ENCODE measurements at places on chromosomes 6 and 20.

- DNase-seq = no peak
Measured at GRCh38 chr6:118644007-118644406, 7.4 kb downstream of the CEP85L start.

DNA sequence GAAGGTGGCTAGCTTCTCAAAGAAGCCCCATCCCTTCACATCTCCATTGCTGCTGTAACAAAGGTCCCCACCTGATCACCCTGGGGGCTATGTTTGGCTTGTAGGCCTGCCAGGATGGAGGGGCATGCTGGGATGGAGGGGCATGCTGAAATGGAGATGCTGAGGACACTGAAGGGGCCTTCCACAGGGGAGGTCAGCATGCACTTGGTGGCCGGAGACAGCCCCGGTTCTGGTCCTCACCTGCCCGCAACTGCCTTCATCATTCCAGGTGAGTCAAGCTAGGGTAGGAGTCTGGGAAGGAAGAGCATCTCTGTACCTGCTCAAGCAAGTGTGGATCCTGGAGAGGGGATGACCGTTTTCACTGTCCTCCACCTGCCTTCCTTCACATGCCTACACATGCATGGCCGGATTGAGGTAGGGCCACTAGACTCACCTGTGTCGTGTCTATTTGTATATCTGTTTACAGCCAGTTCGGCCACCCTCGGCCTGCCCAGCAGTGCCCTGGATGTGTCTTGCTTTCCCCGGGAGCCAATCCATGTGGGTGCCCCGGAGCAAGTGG, 6.0 kb downstream of the L3MBTL1 start:
- no peak for DNase-seq

GRCh38 chr6:106630366-106630765, 988 bp downstream of the QRSL1 start:
- DNase-seq = no peak

DNA sequence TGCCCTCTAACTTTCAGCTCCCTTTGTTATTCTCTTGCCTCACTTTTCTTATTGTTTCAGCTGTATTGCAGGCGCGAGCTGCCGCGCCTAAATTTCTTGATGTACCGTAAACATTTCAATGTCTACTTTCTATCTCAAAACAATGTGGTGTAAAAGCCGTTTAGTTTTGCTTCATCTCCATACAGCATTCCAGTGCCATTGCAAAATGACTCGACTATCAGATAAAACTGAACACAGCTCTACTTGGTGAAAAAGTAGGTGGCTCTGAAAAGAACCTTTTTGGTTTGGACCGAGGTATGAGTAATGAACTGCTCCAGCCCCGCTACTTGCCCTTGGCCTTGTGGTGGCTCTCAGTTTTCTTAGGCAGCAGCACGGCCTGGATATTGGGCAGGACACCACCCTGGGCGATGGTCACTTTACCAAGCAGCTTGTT, 74.6 kb downstream of the OR2B2 start:
- no peak for DNase-seq

DNA sequence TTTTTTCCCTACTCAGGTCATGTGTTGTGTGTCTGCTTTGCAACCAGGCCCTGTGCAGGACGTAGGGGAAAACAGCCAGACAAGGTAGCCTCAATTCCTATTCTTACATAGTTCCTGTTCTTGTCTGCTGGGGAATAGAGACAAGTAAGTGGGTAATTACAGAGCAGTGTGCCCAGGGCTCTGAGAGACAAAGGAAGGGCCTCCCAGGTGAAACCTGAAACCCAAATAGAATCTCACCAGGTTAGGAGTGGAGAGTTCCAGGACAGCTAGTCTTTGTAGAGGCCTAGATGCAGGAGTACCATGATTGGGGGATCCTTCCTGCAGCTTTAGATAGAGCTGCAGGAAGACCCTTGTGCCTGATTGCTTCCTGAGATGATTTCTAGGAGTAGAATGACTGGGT, 48.4 kb downstream of the DHX35 start:
- no peak for DNase-seq

GRCh38 chr6:118134206-118134605, 227.1 kb downstream of the SLC35F1 start:
- no peak for DNase-seq

DNA sequence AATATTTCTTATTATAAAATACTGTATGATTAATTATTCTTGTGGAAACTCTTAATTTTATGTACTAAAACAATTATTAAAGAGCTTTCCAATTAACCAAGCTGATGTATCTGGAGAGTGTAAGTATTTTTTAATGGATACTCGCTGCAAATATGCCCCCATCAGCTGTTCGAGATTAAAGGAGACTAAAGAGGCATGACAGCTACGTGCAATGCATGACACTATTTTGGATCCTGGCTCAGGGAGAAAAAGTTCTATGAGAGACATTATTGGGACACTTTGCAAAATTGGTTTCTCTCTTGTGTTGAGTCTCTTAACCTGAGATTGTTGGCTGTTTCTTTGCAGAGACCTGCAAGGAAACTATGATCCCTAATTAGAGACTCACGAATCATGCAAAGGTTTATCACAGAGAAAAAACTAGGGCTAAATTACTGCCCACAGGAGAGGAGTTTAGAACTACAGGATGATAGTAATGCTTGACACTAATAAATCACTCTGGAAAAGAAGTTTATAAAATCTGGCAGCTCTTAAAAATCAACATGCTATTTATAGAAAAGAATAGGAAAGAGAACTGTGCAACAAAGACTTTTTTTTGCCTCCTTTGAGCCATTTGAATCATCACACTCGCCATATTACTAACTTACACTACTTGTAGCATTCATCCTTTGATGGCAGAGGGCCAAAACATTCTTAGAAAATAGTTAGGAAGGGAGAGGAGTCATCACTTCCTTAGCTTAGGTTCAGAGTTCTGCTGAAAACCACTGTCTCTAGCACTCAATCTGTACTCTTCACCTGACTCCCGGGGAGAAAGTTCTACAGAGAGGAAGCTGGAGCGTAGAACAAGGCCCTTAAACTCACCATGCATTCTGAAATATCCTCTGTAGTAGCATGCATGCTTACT, 25.3 kb downstream of the NRN1 start:
- no peak for DNase-seq

DNA sequence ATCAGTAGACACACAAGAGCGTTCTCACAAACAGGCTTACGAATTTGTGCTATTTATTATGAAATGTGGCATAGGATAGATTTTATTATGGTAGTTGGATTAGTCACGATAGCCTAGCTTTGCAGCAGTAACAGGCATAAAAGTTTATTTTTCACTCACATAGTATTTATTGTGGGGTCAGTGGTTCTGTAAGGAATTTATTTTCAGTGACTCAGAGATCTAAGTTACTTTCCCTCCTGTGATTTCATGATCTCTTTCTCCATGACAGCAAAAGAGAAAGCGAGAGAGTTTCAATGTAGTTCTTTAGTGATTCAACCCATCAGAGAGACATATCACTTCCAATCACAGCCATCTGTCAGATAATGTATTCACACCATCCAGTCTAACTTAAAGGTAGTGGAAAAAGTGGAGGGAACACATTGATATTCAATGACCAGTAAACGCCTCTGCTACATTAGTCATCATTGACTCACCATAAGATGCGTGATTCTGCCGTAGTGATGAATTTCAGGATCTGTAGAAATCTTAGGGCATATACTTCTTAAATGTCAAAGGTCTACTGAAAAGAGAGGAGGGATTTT, 605.5 kb downstream of the HDGFL1 start:
- no peak for DNase-seq

- DNase-seq = no peak
Measured at GRCh38 chr20:54078296-54078984, 8.0 kb upstream of the BCAS1 start.

DNA sequence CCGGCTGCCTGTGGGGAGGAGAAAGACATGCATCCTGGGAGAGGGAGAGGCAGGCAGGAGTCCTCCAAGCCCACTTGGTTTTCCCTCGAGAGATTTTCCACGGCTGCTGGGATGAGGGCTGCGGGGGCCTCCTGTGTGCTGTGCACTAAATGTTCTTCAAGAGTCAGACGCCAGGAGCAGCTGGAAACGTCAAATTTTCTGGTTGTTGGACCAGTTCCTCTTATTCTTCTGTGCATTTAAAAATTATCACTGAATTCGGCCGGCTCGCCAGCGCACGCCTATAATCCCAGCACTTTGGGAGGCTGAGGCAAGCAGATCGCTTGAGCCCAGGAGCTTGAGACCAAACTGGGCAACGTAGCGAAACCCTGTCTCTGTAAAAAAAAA, 32.8 kb upstream of the NTSR1 start:
- no peak for DNase-seq

- no peak for DNase-seq
Measured at GRCh38 chr20:49701241-49701790, 12.4 kb downstream of the B4GALT5 start.

- DNase-seq = no peak
Measured at GRCh38 chr6:1917626-1918371, 308.1 kb downstream of the FOXC1 start.

DNA sequence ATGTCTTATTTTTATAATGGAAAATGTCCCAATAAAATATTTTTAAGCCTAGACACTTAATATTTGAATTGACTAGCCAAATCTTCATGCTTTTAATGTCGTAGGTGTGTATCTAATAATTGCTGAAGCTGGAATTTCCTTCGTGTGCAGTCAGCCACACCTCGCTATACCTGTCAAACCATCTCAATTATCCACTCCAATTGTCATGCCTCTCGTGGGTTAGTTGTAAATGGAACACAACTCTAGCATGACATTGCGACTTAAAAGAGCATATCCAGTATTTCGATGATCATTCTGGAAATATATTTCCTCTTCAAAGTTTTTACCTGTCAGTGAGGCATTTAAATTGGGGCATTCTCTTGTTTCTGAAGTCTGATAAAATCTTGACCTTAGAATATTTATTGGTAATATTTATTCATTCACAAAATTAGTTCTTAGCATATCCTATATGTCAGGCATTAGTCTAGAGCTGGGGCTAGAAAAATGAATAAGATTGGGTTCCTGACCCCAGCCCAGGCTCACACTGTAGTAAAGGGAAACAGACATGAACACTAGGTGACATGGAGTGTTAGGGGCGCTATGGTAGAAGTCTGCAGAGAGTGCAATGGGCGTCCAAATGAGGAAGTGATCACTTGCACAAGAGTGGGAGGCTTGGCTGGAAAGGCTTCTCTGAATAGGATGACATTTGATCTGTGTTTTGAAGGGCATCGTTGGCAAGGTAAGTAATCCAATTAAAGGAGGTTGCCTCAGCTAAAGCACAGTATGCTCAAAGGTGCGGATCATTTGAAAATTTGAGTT, 11.0 kb upstream of the CFAP206 start:
- DNase-seq = no peak

DNA sequence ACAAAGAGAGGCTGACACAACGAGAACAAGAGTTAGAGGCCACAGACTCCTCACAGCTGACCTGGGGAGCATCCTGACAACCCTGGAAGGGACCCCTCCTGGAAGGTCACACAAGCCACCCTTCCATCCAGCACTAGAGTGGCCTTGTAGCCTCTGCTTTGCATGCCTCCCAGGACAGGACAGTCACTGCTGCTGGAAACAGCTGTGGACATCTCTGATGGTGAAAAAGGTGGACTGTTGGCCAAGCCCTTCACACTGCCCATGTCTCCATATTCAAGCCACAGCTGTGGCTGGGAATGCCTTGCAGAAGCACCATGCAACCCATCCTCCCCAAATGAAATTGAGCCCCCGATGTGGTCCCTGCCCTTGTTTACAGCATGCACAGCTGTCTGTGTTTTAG, 102.1 kb upstream of the SRSF6 start:
- no peak for DNase-seq

- DNase-seq = no peak
Measured at GRCh38 chr20:46296526-46297250, 11.6 kb downstream of the CDH22 start.

DNA sequence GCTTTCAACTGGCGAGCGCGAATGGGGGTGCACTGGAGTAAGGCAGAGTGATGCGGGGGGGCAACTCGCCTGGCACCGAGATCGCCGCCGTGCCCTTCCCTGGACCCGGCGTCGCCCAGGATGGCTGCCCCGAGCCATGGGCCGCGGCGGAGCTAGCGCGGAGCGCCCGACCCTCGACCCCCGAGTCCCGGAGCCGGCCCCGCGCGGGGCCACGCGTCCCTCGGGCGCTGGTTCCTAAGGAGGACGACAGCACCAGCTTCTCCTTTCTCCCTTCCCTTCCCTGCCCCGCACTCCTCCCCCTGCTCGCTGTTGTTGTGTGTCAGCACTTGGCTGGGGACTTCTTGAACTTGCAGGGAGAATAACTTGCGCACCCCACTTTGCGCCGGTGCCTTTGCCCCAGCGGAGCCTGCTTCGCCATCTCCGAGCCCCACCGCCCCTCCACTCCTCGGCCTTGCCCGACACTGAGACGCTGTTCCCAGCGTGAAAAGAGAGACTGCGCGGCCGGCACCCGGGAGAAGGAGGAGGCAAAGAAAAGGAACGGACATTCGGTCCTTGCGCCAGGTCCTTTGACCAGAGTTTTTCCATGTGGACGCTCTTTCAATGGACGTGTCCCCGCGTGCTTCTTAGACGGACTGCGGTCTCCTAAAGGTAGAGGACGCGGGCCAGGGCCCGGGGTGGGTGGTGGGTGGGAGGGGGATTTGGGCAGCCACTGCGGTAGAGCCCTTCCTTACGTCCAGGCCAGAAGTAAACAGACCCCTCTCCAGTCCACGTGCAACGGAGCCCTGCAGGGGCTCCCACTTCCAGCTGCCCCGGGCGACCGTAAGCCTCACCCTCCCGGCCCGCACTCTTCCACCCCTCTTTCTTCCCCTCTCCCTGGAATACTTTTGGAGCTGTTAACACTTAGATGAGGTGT, 998 bp downstream of the BMP2 start:
- no peak for DNase-seq

- no peak for DNase-seq
Measured at GRCh38 chr6:56734335-56734734, 91.6 kb upstream of the DST start.

GRCh38 chr6:134619789-134620188, 301.9 kb upstream of the SGK1 start:
- no peak for DNase-seq

DNA sequence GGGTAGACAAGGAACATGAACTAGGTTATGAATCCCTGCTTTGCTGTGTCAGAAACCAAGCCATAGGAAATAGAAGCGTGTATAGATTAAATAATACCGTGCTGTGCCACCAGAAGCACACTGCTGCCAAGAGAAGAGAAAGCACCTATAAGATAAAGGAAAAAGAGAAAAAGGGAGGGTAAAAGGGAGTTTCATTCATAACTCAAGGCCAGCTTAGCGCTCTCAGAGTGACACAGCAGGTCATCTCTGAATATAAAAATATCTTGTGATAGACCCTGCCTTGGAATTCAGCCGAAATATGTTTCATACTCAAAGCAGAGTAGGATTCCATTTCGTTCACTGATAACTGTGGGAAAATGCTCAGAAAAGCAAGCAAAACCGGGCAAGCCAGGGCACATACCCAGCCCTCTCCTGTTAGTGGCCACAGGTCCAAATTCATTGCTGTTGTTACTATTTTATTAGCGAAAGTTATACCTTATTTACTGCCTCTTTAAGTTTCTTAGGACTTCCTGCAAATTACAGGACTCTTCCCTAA, 8.7 kb downstream of the JAG1 start:
- no peak for DNase-seq

GRCh38 chr6:103875221-103875620, 984.5 kb downstream of the HACE1 start:
- DNase-seq = no peak

GRCh38 chr6:3723966-3724365, 27.5 kb downstream of the PXDC1 start:
- no peak for DNase-seq
